ENCODE measurements at places on chromosomes 7 and 10. TPM values are rescaled to one million over a fixed set of nuclear protein-coding genes. Genes with fewer than 3 reads are reported as not detected.

DNA sequence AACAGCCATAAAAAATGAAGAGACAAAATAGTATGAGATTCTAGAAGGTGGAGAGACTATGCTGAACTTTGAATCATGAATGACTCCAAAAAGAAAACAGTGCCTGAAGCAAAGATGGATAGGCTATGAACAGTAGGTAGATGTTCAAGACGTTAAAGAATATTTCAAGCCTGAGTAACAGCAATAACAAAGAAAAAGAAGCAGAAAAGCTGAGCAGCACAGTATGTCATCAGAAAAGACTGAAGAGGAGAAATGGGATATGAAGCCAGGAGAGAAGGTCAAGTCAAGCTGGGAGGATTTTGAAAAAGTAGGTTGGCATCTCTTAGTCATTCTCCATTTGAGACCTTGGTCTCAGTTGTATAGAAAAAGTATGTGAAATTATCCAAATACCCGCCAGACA lies 484.4 kb downstream of the SORCS1 start:
- no peak for DNase-seq

DNA sequence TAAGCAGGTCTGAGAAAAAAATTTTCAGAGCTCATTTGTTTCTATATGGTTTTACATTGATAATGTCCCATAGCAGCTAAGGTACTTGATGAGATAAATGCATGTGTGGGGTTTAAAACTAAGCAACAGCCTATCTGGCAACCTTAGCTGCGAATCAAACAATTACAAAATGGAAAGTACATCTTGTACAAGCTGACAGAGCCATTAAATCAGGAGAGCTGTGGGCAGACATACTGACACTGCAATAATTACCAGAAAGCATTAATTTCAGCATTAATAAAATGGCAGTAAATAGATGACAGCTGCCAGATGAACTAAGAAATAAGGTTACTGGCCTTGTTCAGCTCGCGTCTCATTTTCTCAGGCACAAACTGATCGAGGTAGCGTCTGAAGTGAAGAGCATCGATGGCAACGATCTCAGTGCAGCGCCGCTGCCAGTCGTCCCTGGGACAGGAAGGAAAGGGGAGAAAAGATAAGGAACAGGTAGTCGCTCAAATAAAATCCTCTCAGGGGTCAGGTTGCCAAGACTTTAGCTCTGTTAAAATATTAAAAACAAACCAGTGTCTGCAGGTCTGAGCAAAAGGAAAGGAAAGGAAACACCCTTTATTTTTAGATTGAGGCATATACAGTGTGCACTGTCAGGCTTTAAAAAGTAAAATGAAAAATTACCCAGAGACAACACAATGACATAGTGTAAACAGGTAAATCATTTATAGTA lies 79.7 kb upstream of the OGDHL start:
- no peak for DNase-seq

DNA sequence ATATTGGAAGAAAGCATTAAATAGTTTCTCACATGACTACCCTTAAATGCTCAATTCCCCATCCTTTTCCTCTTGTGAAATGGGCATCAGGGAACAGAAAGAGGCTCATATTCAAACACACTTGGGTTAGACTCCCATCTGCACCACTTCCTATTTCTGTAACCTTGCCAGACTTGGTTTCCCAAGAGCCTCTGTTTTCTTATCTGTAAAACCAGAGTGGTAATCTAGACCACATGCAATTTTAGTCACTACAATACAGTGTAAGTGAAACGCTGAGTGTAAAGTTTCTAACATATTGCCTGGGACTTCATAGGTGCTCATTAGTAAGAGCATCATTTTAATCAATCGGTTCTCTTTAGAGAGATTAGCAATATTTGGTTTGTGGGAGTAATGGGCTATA lies 136.3 kb downstream of the SORCS1 start:
- no peak for DNase-seq

- no peak for DNase-seq
These were observed 139.5 kb downstream of the ST7 start for GRCh38 chr7:117092785-117093184.

Gene TPST1
- 3.6 TPM for total RNA-seq

Gene SHH
- total RNA-seq: not detected

Gene CACUL1
- total RNA-seq: 50.3 TPM
